ENCODE measurements at places on chromosomes 13 and 19.

DNA sequence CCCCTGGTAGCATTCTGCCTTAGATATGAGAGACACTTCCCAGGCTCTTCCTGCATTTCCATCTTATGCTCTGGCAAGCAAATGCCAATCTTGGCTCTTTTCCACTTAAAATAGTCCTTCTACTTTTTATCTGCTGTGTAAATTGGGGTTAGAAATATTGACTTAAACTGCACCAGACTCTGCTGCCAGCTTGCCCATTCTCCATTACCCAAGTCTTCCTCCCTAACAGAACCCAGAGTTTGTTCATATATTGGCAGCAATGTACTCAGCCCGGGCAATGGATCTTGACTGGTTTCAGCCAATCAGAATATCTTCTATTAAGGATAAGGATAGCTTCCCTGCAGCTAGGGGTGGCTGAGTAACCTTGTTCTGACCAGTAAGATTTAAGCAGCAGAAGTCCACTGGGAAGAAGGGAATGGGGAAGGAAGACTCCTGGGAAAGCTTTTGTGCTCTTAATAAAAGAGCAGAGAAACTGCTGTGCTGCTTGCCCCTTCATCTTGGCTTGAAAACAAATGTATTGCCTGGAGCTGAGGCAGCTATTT is 177.1 kb downstream of the KCNRG start:
- DNase-seq, result no peak

GRCh38 chr13:46866150-46866549 is 30.7 kb downstream of the HTR2A start:
- DNase-seq, result no peak

DNA sequence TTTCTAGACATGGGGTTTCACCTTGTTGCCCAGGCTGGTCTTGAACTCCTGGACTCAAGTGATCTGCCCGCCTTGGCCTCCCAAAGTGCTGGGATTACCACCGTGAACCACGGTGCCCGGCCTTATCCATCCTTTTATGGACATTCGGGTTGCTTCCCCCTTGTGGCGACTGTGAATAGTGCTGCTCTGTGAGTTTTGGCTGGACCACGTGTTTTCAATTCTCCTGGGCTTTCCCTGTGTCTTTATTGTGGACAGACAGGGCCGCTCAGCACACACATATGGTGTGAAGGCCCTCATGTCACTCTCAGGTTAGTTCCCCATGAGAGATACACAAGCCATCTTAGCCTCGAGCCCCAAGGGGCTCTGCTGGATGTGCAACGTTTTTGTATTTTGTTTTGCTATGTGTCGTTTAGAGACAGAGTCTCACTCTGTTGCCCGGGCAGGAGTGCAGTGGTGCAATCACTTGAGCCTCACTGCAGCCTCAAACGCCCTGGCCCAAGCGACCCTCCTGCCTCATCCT is 40.5 kb downstream of the MAU2 start:
- peak; percentile 57 for DNase-seq

DNA sequence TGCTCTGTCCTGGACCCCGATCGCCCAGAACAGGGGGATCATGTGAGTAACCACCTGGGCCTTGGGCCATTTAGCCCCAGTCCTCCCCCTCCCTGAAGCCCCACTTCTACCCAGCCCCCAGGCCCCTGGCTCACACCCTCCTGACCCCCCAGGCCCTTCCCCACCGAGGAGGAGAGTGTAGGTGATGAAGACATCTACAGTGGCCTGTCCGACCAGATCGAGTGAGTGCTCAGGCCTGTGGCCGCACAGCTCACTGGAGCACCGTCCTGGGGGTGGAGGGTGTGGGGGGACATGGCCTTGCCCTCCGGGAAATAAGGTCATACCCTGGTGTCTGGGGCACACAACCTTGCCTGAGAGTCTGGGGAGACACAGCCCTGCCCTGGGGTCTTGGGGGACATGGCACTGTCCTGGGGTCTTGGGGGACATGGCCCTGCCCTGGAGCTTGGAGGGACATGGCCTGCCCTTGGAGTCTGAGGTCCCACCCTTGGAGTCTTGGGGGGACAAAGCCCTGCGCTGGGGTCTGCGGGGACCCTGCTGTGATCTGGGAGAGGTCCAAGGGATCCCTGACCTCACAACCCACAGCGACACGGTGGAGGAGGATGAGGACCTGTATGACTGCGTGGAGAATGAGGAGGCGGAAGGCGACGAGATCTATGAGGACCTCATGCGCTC is 49.3 kb downstream of the VAV1 start:
- no peak for DNase-seq

DNA sequence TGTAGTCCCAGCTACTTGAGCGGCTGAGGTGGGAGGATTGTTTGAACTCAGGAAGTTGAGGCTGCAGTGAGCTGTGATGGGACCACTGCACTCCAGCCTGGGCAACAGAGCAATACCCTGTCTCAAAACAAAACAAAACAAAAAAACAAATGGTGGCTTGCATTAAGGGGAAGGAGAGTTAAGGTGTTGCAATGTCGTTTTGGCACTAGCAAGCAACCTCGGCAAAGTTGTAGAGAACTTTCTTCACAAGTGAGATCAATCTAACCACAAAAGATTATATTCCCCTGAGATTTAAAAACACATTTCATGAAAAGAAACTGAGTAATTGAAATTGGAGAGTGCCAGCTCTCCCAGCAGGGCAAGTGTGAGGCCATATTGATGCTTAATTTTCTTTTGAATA is 153.7 kb downstream of the KLF5 start:
- no peak for DNase-seq

GRCh38 chr19:11345122-11345803 is 805 bp downstream of the TMEM205 start:
- DNase-seq, result no peak

DNA sequence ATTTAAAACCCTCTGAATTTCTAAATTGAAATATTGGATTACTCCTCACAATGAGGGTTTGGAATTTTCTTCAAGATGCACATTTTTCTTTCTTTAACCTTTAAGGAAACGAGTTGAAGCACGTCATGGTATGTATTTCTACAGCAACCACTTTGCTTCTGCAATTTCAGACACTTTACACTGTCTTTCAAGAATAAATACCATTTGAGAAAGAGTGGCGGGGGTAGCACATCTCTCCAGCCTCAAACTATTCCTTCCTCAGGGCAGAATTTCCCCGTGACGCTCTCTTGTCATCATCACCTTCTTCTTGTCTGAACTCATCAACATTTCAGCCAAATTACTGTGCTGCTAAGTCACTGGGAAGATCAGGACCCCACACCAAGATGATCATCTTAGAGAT is 1073.4 kb downstream of the EFNB2 start:
- no peak for DNase-seq

DNA sequence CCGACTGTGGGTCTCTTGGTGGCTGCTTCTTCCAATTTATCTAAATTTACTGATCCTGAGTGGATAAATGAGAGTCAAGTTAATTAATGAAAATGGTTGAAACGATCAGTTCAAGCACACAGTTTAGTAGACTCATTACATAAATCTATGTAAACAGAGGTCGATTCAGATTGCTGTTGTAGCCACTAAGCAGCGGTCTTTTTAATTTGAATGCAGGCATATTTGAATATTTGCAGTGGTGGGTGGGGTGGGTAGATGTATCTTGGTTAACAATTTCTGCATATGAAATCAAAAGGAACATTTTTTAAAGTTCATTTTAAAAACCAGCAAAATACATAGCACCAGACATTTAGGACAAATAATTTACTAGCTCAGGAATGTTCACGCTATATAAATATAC is 325.9 kb downstream of the KLF12 start:
- DNase-seq, result no peak

DNA sequence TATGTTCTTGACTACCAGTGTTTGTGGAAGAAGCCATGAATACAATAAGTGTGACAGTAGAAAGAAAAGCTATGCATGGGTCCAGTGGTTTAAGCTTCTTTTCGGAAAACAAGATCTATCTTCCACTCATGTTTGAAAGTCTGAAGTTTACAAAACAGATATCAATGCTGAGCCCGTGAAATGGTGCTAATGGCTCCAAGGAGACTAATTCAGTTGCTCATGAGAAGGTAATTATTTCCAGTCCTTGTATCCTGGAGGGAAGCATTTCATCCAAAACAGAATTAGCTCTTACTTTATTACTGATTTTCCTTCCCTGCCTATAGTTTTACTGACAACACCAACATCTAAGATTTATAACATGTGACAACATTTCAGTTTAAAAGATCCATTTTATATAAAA is 1364.9 kb downstream of the PCDH9 start:
- DNase-seq, result no peak

- DNase-seq, result peak; percentile 79
Measured at GRCh38 chr13:30464496-30465342, 1.0 kb downstream of the HMGB1 start.

GRCh38 chr19:771332-771785 is 20.4 kb downstream of the MISP start:
- DNase-seq, result no peak

DNA sequence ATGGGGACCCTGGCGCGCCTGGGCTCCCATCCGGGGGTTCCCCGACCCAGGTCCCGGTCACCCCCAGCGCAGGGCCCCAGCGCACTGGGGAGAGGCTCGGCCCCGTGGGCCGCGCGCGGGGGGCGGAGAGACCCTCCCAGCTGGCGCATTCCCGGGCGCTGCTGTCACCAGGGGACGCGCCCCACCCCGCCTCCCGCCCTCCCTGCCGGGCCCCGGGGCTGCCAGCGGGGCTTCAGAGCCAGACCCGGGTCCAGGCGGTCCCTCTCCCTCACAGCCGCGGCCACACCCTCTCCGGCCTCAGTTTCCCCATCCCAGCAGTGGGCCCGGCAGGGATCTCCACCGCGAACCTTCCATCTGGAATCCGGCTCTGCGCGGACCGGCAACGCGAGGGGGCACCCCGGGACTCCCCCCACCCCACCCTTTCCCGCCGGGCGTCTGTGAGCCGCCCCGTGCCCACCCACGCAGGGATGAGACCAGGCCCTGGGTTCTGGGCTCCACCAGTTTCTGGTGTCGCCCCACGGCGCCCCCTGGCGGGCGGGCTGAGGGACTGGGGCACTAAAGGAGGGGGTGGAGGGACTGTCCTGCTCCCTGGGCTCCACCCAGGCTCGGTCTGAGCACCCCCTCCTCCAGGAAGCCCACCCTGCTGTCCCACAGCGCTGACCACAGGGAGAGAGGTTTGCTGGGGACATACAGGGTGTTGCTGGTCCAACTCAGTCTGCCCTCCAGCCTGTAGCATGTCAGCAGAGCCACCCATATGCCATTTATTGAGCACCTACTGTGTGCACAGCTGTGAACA is 878 bp upstream of the ADAMTSL5 start:
- peak; percentile 60 for DNase-seq

GRCh38 chr19:49592486-49593232 is 1.7 kb downstream of the PRR12 start:
- no peak for DNase-seq

DNA sequence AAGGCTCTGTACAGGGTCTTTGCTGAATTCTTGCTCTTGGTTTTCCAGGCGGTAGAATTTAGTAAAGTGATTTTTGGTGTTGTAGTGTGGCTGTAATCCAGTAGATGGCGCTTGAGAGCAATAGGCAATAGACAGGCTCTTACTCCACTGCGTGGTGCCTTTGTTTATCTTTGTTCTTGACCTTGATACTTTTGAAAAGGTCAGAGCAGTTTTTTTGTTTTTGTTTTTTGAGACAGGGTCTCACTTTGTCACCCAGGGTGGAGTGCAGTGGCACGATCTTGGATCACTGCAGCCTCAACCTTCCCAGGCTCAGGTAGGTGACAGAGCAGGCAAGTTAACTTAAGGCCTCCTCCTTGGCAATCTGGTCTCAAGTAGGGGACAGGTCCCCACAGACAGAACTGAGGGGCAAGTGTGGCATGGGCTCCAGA is 12.2 kb upstream of the LILRA5 start:
- peak; percentile 5 for DNase-seq

GRCh38 chr19:52664461-52664860 is 26.3 kb upstream of the ZNF83 start:
- no peak for DNase-seq

GRCh38 chr13:77508959-77509620 is 26.4 kb upstream of the SCEL start:
- no peak for DNase-seq

GRCh38 chr13:37023871-37024270 is 23.3 kb downstream of the EXOSC8 start:
- no peak for DNase-seq

DNA sequence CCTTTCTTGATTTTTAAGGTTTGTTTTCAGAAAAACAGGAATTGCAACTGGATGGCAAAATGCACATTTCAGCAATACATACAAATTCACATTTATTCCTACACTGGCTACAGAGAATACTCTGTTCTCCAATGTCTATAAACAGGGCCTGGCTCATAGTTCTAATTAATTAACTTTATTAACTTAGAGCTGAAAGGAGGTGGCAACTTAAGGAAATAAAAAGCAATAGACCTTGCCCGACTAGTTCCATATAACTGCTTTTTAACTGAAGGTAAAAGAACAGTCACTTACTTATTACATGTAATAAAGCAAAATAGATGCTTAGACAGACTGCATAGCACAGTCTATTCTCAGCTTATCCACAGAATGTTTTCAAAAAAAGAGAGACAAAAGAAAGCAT is 498.5 kb downstream of the DIAPH3 start:
- no peak for DNase-seq

DNA sequence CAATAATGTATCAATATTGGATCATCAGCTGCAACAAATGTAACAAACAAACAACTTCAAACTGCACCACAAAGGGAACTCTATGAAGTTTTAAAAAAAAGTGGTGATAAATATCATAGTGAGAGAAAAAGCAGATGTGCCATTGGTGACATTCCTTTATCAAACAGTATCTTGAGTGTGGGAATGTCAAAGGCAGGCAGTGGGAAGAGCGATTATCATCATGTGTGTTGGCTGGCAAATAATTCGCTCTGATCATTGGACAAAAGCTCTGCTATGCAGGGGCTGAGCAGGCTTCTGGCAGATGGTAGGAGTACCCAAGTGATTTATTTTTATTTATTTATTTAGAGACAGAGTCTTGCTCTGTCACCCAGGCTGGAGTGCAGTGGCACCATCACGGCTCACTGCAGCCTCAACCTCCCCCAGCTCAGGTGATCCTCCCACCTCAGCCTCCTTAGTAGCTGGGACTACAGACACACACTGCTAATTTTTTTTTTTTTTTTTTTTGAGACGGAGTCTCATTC is 55.9 kb upstream of the RANBP3 start:
- DNase-seq, result no peak

DNA sequence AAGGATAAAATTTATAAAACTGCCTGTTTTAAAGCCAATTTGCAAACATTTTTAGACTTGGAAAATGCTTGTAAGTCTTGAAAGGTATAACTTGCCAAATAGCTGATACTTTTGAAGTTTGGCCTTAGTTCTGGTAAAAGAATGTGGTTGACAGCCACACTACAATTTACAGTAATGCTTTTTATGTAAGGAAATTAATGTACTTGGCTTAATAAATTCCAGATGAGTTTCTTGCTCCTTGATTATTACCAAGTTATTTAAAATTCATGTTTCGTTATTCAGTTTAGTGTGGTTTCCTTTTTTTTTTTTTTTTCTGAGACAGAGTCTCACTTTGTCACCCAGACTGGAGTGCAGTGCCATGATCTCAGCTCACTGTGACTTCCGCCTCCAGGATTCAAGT is 14.9 kb downstream of the LMO7 start:
- no peak for DNase-seq

GRCh38 chr19:44315883-44316282 is 11.1 kb upstream of the ZNF235 start:
- DNase-seq, result no peak

- no peak for DNase-seq
Measured at GRCh38 chr13:29563941-29564340, 31.5 kb downstream of the SLC7A1 start.

Measured in stimulated activated naive CD4-positive, alpha-beta T cell treated with Interleukin-2 at 50 U/mL for 16 hours (primary cell).